ENCODE measurements at places on chromosomes 16 and 17.

DNA sequence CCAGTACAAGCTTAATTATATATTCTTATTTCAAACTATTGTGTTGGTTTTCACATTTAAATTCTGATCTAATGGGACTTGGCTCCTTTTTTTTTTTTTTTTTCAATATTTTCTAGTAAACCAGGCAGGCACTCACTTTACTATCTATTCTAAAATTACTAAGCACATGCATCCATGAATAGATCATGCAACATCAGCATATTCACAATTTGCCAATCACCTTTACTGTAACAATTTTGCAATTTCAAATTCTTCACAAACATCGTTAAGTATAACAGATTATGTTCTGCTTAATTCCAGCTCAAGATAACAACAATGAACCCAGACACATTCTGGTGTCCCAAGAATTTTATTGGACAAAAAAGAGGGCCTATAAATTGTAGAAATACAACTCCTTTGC is 217.4 kb downstream of the CDH8 start:
- DNase-seq: no peak

GRCh38 chr16:79891458-79891857 is 290.9 kb upstream of the MAF start:
- no peak for DNase-seq

DNA sequence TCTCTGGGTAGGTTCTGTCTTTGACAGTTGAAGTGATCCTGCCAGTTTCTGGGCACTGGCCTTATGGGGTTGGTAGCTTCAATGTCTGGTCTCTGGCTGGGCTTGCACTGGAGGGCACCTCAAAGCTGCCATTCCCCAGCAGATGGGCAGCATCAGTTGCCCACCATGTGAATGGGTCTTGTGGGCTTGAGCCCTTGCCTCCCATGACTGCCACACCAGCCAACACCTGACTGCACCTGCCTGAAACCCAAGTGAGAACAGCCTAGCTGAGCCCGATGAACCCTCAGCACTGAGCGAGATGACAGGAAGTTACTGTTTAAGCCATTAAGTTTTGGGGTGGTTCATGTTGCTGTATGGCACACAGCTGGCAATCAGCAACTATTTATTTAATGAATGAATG is 69.1 kb upstream of the AXIN2 start:
- no peak for DNase-seq

DNA sequence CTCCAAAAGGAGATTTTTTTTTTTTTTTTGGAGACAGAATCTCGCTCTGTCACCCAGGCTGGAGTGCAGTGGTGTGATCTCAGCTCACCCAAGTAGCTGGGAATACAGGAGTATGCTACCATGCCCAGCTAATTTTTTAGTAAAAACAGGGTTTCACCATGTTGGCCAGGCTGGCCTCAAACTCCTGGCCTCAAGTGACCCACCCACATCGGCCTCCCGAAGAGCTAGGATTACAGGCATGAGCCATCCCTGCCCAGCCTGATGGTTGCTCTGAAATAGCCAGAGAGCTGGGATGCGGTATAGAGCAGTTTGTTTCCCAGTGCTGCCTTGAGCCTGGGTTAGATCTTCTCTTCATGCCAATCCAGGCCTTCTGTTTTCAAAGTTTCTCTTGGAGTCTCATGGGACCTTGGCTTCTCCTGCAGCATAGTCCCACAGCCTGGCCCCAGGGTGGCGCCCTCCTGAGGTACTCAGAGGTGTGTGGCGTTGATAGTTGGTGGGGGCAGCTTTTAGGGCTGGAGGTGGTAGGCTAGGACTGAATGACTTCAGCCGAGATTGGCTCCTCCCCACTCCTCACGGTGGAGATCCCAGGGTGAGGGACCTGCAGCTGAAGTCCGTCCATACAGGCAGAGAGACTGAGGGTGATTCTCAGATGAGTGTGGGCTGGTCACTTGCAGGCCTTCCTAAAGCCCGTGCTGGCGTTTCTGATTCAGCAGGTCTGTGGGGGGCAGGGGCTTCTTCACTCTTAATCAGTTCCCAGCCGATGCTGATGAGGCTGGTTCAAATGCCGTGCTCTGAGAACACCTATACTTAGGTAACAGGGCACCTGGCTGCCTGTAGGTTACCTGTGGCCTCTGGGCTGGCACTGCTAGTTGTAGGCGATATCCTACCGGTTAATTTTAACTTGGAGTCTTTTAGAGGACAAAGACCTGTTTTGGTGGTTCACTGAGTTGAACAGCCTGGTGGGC is 52.0 kb downstream of the TNFRSF13B start:
- DNase-seq: no peak

DNA sequence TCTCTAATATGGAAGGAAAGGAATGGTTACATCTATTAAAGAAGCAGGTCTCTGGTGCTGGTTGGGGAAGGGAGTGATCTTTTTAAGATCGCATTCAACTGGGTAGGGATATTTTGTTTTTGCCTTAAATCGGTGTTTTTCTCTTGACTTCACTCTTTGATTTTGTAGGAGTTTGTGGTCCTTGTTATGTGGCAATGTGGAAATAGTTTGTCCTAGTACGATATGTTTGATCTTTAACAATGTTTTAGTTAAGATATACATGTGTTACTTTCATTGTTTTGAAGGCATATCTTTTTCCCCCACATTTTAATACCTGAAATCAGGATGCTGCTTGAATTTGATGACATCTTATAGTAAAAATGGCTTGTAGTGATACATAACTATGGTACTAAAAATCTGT is 8.7 kb downstream of the GGNBP2 start:
- no peak for DNase-seq

DNA sequence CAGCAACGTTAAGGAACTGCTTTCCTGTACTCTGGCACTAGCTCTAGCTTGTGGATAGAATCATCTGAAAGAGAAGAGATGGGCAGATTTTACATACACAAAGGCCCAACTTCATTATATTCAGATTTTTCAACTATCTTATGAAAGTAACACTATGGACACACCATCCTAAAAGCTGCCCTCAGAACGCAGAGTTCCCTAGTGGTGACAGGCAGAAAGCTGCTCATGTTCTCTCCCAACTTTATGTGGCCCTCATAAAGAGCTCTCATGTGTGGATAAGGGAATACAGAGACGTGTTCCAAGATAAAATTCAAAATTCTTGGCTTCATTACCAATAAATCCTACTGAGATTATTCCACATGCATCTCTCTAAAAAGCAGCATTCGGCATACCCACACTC is 1.5 kb downstream of the CFAP20 start:
- DNase-seq: no peak

GRCh38 chr16:57555831-57556230 is 13.4 kb downstream of the ADGRG5 start:
- DNase-seq: no peak

GRCh38 chr17:63701456-63701820 is 1.5 kb upstream of the LIMD2 start:
- DNase-seq: no peak

- DNase-seq: no peak
Observed at GRCh38 chr17:69714669-69715068, 300.2 kb downstream of the MAP2K6 start.

DNA sequence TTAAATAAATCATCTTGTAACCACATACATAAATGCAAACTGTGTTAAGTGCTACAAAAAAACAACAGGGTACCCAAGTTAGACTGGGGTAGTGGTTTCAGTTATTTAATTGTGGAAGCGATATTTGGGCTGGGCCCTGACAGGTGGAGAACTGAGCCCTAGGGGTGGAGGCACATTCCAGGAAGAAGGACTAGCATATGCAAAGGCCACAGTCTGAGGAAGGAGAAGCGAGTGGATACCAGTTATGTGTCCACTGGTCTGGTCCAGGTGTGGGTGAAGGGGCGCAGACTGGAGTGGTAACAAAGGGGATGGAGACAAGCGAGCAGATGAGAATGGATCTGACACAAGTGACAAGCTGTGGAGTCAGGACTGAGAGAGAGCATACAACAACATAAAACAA is 22.9 kb downstream of the TXNDC11 start:
- DNase-seq: no peak

DNA sequence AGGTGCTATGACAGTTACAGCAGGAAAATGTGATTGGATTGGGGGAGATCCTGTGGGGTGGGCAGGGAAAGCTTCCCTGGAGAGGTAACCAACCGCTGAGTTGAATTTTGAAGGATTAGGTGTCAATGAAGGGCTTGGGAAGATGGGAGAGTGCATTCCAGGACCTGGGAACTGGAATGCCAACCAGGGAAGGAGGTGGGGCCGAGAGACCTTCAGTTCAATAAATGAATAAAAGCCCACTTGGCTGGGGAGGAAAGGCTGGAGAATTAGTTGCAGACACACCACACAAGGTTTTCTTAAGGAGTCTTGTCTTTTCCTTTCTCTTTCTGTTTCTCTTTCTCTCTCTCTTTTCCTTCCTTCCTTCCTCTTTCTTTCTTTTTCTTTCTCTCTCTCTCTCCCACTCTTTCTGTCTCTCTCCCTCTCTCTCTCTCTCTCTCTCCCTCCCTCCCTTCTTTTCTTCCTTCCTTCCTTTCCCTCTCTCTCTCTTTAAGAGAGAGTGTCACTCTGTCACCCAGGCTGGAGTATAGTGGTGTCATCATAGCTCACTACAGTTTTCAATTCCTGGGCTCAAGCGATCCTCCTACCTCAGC is 3.3 kb downstream of the USP43 start:
- no peak for DNase-seq

DNA sequence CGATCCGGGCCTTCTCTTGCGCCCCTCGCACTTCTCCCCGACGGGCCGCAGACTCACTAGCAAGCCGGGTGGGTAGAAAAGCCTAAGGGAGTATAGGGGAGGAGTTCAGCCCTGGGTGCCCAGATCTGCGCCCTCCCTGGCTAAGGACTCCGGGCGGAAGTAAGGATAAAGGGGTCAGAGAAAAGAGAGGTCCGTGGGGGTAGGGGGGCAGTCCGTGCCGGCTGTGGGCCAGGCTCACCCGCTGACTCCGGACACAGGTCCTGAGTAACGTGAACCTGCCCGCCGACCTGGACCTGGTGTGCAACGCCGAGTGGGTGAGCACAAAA is 1.8 kb downstream of the NAGS start:
- DNase-seq: no peak

- no peak for DNase-seq
Observed at GRCh38 chr17:78179372-78179771, 7.5 kb downstream of the TK1 start.

DNA sequence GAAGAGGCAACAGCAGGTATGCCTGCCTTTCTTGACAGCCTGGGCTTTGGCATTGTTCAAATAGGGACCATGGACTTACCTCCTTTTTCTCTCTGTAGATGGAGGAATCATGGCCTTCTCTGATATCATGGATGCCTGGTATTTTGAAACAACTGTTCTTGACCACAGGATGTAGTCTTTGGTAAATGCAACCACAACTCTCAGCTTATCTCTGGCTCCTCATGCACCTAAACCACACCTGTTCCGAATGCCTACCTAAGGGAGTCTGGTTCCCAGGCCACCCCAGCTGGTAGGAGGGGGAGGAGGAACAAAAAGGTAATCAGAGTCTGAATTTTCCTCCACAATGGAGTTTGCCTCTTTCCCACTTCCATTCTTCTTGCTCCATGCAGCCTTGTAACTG is 18.8 kb downstream of the CDK5RAP3 start:
- DNase-seq: no peak

DNA sequence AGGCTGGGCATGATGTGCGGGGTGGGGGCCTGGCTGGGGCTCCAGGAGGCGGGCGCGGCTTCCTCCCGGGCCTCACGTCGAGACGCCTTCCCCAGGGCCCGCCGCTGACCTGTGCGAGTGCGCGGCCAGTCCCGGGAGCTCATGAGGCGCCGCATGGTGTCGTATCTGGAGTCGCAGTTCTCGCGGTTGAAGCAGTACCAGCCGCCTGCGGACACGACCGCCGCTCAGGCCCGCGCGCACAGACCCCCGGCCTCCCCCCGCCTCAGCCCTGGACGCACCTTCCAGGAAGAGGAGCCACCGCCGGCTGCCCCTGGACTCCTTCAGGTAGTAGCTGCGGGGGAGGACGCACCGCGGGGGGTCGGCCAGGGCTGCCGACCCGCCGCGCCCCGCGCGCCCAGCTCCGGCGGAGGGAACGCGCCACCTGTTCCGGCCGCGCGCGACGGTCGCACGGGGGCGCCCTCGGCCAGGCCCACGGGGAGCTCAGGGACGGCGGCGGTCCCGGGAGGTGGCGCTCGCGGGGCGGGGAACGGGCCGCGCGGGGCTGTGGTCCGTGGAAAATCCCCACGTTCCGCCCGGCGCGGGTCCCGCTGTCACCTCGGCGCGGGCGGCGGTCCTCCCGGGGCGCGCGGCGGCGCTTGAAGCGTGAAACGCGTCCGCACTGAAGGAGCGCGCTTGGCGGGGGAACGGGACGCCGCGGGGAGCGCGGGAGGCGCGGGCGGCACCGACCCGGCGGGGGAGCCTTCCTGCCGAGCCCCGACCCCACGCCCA is 1.4 kb downstream of the NOTUM start:
- DNase-seq: peak; percentile 75

- no peak for DNase-seq
Observed at GRCh38 chr17:31674717-31675349, 184.2 kb downstream of the COPRS start.

GRCh38 chr16:8417145-8417544 is 173.2 kb downstream of the TMEM114 start:
- DNase-seq: no peak

DNA sequence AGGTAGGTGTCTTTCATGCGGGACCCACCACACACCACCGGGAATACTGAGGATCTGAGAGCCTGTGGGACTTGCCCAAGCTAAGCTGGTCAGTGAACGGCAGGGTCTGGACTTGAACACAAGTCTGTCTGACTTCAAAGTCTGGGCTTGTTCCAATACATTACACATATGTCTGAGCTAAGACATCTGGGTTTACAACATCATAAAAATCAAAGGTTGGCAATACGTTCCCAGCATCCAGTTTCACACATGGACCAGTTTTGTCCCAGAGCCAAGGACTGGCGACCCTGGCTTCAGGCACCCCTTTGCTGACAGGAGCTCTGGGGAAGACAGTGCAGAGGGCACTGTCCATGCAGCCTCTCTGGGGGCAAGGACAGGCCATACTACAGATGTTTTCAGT is 27.9 kb upstream of the AXIN2 start:
- DNase-seq: no peak

GRCh38 chr17:21843318-21843865 is 151.1 kb downstream of the KCNJ18 start:
- DNase-seq: no peak

GRCh38 chr17:39195568-39196160 is 1.8 kb downstream of the CACNB1 start:
- no peak for DNase-seq

Data from activated T-helper 1 cell treated with Interleukin-2 at 50 U/mL for 16 hours (primary cell).